ENCODE measurements at places on chromosomes 6 and 20.

- DNase-seq: peak; percentile 32
Measured at GRCh38 chr6:4017834-4018170, 61.1 kb downstream of the FAM217A start.

- no peak for DNase-seq
Measured at GRCh38 chr6:23199541-23199940, 630.2 kb downstream of the HDGFL1 start.

GRCh38 chr6:26323525-26324294 lies 41.3 kb upstream of the BTN3A2 start:
- DNase-seq: no peak

DNA sequence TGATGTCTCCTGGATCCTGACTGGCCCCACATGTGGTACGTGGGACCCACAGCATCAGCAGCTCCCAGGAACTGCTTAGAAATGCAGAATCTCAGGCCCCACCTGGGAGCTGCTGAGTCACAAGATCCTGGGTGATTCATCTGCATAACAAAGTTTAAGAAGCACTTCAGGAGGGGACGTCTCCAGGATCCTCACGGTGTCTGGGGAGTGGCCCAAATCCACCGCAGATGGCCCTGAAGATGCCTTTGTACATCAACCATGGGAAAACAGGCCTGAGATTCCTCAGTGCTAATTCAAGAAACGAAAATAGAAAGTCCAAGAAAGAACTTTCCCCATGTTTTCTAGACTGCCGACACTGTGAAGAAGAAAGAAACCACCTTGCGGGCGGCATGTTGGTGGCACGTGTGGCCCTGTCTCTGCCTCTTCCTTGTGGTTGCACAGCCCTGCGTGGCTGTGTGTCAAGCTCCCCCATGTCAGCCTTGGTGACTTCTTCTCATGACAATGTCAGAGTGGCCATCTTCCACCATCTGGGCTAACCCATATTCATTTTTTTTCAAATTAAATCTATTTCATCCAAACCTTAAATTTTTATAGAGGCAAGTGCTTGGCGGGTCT lies 26.1 kb downstream of the RRBP1 start:
- DNase-seq: no peak

GRCh38 chr20:3000852-3001523 lies 42.4 kb upstream of the GNRH2 start:
- DNase-seq: peak; percentile 9

GRCh38 chr6:27753668-27754407 lies 158.4 kb downstream of the OR2B2 start:
- peak; percentile 88 for DNase-seq

DNA sequence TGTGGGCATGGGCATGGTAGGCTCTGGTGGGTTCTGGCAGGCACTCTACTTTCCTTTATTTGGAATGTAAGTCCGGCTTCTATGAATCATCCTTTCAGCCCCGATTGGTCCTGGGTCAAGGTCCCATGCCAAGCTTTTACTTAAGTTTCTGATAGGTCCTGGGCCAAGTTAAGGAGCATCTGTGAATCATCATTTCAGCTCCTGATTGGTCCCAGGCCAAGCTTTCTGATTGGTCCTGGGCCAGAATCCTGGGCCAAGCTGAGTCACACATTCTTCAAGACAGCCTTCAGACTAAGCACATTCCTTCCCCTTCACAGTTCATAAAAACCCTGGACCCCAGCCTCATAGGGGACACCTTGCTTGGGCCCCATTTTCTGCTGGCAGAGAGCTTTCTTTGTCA lies 231.0 kb upstream of the EYS start:
- no peak for DNase-seq

GRCh38 chr6:3504938-3505805 lies 48.3 kb upstream of the SLC22A23 start:
- no peak for DNase-seq

DNA sequence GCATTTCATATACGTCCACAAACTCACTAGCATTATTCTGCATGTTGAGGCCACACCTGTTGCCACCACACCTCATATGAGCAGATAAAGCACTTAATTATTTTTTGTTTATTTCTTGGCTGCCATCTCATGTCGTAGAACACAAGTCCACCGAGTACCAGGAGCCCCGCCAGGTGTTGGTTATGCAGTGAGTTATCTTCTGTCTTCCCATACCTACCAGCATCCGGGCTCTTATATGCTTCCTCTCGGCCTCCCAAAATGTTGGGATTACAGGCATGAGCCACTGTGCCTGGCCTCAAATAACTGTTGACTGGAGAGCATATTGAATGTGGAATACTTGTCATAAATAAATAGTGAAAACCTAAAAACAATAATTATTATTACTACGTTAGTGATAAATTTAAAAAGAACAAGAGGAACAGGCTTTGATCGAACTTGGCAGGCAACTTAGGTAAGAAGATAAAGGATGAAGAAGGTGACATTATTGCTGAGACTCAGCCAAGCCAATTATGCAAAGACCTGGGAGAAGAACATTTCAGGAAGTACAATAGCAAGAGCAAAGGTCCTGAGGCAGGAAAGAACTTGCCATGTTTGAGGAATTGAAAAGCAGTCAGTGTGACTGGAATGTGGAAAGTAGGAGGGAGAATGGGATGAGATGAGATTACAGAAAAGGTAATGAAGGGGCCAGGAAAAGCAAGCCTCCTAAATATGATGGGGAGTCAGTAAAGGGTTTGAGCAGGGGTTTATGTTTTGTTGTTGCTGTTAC lies 12.6 kb upstream of the SLC23A2 start:
- DNase-seq: no peak

GRCh38 chr6:126033696-126034095 lies 47.4 kb downstream of the TRMT11 start:
- DNase-seq: peak; percentile 19

DNA sequence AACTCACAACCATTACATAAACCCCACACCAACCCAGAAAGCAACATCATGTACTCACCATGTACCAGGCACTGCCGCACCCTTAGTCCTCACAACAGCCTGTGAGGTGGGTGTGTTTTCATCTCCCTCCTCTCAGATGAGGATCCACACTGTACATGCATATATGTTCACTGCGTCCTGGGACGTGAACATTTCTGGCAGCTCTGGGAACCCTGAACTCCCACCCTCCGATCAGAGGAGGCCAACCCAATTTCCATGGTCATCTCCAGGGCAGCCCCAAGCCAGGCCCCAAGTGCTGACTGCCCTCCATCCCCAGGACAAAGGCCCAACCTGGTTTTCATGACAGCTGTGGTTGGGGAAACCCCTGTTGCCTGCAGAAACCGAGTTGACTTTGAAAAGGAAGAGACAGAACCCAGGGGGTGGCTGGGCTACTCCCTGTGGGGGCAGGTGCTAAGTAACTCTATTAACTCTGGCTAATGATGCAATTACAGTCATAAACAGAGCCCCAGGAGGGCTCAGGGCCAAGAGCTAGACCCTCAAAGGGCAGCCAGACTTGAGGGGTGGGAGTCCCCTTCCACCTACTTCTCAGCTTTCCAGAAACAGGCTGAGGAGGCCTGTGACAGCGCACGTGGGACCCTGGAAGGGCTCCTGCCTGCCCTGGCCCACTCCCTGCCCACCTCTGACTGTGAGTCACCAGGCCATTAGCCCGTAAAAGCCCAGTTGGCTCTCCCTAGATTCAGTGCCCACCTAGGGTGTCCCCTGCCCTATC lies 2.6 kb downstream of the TFEB start:
- DNase-seq: no peak

DNA sequence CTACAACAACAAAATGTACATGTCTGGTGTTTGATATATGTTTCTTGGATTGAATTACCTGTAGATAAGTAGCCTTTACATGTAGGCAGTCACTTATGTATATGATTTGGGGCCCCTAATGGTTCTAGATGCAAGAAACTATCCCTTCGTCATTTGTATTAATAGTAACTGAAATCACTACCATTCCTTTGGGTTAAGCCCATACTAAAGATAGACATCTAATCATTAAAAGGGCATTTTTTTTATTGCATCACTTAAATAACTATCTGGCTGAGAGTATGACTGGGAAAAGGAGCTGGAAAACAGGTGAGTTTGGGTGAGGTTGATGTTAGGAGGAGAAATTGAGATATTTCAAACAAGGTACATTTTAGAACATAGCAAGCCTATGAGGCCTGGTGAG lies 213.5 kb upstream of the PLN start:
- no peak for DNase-seq

- DNase-seq: no peak
Measured at GRCh38 chr6:89239338-89239737, 22.2 kb upstream of the GABRR1 start.

GRCh38 chr6:67642582-67642981 lies 992.5 kb upstream of the ADGRB3 start:
- DNase-seq: no peak

- no peak for DNase-seq
Measured at GRCh38 chr20:45506398-45506797, 9.0 kb downstream of the SPINT3 start.

DNA sequence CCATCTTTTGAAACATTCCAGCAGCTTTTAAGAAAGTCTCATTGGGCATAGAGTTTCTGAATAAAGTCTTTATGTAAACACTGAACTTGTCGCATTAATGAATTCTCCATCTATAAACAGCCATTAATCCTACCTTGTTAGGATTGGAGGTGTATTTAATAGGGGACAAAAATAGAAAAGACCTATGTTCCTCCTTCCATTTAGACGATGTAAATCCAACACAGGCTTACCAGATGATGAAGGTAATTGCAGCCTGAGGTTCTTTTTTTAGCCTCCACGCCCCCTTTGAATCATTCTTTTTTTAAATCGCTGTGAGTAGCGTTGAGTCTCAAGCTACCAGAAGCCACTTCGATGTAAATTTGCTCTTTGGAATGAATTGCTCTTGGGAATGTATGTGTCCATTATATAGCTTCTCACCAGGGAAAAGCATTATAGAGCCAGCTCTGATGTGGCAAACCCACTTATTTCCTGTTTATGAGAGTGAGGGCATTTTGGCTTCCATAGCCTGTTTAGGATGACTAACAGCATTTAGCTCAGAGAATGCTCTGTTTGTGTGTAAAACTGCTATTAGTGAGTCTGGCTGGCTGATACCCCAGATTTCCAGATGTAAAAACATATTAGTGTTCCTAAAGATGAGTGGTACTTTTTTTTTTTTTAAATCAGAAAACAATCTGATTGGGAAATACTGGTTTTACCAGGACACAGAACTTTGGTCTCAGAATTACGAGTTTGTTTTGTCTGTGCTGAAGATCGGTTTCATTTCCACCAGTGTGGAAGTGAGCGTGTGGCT lies 74.9 kb upstream of the CLDN20 start:
- peak; percentile 39 for DNase-seq

- DNase-seq: no peak
Measured at GRCh38 chr6:129671442-129672340, 38.3 kb downstream of the ARHGAP18 start.

DNA sequence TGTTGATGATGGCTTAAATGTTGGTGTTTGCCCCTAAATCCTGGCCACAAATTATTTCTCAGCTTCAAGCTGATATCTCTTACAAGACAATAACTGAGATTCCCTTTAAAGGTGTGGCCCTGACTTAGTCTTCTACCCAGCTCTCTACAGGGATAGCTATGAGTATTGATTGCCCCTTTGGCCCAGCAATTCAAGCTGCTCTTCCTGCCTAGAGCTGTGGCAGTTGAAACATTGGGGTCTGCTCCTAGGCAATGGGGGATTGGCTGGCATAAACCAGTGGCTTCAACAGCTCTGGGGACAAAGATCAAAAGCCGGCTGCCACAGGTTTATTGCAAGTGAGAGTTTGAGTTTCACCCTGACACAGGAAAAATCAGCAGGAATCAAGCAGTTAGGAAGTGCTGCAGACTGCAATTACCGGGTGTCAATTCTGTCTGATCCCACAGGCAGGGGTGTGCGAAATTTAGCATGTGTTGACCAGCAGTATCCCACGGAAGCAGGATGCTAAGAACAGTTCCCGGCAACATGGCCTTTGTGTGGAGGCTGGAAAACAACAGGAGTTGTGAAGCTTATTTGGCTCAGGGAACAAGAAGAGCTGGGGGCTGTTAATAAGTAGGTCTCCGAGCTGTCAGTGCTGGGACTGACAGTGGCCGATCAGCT lies 66.2 kb upstream of the IYD start:
- peak; percentile 16 for DNase-seq
